ENCODE measurements at places on chromosomes 16 and 17. TPM values are rescaled to one million over a fixed set of nuclear protein-coding genes. Genes with fewer than 3 reads are reported as not detected.

Gene TACO1
- 18.2 TPM for total RNA-seq

Gene TMC8
- 37.3 TPM for total RNA-seq

Gene CCL15
- 1.3 TPM for total RNA-seq

Gene FNDC8
- not detected for total RNA-seq

Gene NOXO1
- 4.4 TPM for total RNA-seq

Gene MYL4
- 1.3 TPM for total RNA-seq

Gene GUCY2D
- total RNA-seq = 1.1 TPM

Gene METTL16
- total RNA-seq = 30.6 TPM

Gene SLC2A4
- total RNA-seq = 0.60 TPM

Gene PRAC1
- total RNA-seq = not detected

Gene DHRS7C
- not detected for total RNA-seq

Gene PIGS
- total RNA-seq = 59.6 TPM

Gene NOD2
- total RNA-seq = 15.2 TPM

Gene NLE1
- 8.7 TPM for total RNA-seq

Gene JUP
- total RNA-seq = 94.2 TPM

Gene PRSS53
- 1.9 TPM for total RNA-seq

Gene ENPP7
- total RNA-seq = not detected

Gene GNAO1
- 1.4 TPM for total RNA-seq

Gene KRTAP4-2
- not detected for total RNA-seq

Gene ARHGAP23
- total RNA-seq = 51.0 TPM

Gene GPR139
- not detected for total RNA-seq

Gene ELMO3
- total RNA-seq = 14.8 TPM
